ENCODE measurements at places on chromosomes 16 and 17. TPM values are rescaled to one million over a fixed set of nuclear protein-coding genes. Genes with fewer than 3 reads are reported as not detected.

MYL11 gene
- total RNA-seq = 0.60 TPM

CUEDC1 gene
- total RNA-seq = 48.2 TPM

IL17C gene
- not detected for total RNA-seq

PTX4 gene
- 0.03 TPM for total RNA-seq

MAP2K6 gene
- total RNA-seq = 7.2 TPM

CLEC19A gene
- 0.08 TPM for total RNA-seq

PYY gene
- total RNA-seq = 0.08 TPM

CFAP20 gene
- total RNA-seq = 49.5 TPM

ANKRD40CL gene
- total RNA-seq = not detected

RCVRN gene
- not detected for total RNA-seq

Measured in A549 treated with AZD2906 at 1 μM for 4 hours (cell line).